EH (cell line): ENCODE measurements at places on chromosomes 1 and 21.

- DNase-seq, result peak; percentile 11
Observed at GRCh38 chr1:223556414-223557129, 108.9 kb downstream of the CAPN8 start.

GRCh38 chr1:8109216-8109615 lies 83.1 kb upstream of the ERRFI1 start:
- DNase-seq, result no peak

GRCh38 chr1:221897321-221897721 lies 155.4 kb upstream of the DUSP10 start:
- DNase-seq, result peak; percentile 92

DNA sequence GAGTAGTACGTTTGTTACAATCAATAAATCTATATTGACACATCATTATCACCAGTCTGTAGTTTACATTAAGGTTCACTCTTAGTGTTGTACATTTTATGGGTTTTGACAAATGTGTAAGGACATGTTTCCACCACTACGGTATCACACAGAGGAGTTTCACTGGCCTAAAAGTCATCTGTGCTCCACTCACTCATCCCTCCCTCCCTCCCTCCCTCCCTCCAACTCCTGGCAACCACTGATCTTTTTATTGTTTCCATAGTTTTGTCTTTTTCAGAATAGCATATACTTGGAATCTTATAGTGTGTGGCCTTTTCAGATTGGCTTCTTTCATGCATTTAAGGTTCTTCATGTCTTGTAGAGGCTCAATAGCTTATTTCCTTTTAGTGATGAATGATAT lies 44.1 kb upstream of the RHOU start:
- no peak for DNase-seq

- DNase-seq, result peak; percentile 53
Observed at GRCh38 chr1:53278298-53278725, 40.0 kb upstream of the MAGOH start.

- DNase-seq, result no peak
Observed at GRCh38 chr1:938711-939489, 15.2 kb downstream of the SAMD11 start.

GRCh38 chr21:45167796-45168222 lies 93.4 kb downstream of the ADARB1 start:
- peak; percentile 72 for DNase-seq

DNA sequence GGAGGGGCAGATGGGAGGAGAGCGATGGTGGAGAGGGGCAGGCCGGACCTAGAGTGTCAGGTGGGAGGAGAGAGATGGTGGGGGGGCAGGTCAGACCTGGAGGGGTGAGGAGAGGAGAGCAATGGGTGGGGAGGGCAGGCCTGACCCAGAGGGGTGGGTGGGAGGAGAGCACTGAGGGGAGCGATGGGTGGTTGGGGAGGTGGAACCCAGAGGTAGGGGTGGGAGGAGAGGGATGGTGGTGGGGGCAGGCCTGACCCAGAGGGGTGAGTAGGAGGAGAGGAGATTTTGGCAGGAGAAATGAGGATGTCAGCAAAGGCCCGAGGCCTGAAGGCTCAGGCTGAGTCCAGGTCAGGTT lies 157.3 kb upstream of the VAMP3 start:
- no peak for DNase-seq

GRCh38 chr1:179598631-179599030 lies 7.0 kb downstream of the TDRD5 start:
- DNase-seq, result no peak

GRCh38 chr21:45721671-45722070 lies 78.1 kb downstream of the PCBP3 start:
- DNase-seq, result no peak

DNA sequence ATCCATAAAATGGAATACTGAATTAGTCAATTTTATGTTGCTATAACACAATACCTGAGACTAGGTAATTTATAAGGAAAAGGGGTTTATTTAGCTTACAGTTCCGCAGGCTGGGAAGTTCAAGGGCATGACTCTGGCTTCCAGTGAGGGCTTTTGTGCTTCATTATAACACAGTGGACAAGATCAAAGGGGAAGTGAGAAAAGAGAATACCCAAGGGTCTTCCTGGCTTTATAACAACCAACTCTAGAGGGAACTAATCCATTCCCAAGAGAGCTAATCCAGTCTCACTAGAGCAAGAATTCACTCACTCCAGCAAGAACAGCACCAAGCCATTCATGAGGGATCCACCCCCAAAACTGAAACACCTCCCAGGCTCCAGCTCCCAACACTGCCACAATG lies 3.1 kb downstream of the KIFAP3 start:
- no peak for DNase-seq

DNA sequence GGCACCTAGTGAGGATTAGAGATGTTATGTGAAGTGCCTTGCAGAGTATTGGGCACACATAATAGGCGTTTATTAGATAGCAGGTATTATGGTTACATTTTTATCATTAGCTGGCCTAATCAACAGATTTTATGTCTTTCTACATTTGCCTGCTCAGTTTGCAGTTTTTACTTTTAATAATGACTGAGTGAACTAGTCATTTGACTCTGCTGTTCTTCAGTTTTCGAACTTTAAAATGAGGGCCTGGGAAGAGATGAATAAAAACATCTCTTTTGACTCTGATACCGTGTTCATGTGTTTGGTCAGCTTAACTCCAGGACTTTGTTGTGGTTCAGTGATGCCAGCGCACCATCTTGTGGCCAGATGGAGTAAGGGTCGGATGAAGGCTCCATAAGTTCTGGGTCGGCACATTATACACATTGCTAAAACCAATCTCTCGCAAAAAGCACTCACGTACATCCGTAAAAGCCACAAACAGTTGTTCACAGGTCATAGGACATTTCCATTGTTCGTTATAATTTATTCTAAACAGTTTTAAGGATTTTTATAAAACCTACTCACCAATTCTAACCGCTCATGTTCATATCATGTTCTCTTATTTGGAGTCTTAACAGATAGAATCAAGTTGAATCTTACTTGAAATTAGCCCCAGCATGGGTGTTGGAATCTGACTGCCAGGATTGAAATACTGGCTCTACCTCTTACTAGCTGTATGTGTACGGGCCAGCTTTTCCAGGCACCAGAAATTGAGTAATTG lies 78.4 kb upstream of the GPR88 start:
- DNase-seq, result peak; percentile 78

DNA sequence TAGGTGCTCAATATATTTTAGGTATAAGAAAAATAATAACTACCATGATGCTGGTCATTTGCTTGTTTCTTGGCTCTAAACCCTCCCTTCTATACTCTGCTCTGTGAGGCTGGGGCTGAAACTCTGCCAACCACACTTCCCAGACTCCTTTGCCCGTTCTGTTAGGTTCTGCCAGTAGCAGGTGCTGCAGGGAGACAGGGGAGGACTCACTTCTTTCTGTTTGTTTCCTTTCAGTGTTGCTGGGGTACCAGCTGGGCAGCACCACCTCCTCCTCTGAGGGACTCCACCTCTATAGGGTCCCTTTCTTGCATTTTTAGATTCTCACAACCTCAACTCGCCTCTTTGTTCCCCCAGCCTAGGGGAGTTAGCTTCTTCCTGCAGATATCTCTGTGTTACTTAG lies 17.0 kb upstream of the SH2D2A start:
- DNase-seq, result no peak

DNA sequence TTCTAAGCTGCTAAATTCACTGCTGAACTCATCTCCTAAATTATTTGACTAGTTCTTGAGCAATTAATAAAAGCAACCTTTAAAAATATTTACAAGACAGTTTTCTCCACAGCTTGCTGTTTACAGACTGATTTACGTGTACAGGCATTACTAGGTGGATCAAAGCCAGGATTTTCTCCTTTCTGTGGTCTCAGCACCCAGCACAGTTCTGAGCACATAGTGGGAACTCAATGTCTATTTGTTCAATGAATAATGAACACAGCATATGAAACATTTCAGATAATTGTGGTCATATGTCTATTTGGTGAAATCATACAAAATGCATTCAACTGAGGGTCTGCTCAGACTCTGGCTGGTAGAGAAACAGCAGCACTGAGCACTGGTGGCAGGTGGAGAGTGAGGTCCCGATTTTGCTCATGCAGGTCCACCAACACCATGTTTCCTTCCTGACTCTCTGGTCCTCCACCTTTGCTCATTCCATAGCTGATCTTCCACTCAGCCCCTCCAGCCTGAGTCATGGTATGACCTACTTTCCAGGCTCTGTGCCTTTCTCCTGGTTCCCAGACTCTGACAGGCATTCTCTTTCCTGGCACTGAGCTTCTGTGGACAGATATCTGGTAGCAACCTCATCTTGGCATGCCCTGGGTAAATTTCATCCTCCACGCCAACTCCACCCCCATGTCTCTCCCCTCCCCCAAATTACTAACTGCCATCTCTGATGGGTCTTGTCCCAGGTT lies 311.3 kb downstream of the TGFB2 start:
- peak; percentile 61 for DNase-seq

DNA sequence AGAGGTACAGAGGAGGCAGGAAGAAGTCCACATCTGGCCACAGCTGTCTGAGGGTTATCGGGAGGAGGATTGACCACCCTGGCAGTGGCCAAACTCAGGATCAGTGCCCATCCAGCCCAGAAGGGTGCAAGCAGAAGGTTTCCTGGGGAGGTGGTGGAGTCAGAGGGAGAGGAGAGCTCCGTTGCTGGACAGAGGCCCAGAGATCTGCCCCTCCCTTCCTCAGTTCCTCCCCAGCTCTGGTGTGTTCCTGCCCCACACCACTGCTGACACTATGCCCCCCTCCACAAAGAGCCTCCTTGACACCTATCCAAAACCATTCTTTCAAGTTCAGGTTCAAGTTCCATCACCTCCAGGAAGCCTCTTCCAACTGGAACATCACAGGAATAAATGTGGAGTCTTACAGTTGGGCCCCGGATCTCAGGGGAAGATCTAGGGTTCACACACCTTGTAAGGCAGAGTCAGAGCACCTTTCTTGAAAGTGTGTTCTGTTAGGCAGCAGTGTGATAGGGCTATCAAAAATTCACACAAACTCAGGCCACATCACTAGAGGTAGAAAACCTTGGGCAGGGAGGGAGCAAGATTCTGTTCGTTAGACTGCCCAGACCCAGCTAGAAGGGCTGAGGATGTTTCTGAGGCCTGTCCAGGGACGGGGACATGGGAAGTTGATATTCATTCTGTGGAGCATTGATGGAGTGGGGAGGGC lies 7.4 kb downstream of the LDLRAD1 start:
- no peak for DNase-seq

DNA sequence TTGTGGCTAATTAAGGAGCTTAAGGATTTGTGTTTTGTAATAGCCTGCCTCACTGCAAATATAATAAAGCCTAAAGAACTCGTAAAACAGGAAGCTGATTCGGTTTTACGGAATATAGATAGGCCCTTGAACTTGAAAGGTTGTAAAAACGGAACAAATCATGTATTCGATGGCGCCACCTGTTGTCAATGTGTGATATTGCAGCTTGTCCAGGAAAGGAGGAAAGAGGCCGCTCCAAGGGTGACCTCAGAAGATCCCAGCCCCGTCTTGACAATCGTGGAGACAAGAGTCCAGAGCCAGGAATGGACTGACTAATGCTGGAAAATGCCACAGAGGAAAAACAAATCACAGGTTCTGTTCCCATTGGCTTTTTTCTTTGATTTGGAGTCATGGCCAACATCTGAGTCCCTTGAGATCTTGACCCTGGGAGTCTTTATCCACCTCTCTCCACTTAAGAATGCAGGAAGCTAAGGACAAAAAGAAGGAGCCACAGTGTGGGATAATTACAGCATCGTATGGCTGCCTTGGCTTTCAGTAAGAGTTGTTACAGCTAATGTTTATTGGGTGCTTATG lies 7.0 kb upstream of the IGSF21 start:
- DNase-seq, result peak; percentile 62

DNA sequence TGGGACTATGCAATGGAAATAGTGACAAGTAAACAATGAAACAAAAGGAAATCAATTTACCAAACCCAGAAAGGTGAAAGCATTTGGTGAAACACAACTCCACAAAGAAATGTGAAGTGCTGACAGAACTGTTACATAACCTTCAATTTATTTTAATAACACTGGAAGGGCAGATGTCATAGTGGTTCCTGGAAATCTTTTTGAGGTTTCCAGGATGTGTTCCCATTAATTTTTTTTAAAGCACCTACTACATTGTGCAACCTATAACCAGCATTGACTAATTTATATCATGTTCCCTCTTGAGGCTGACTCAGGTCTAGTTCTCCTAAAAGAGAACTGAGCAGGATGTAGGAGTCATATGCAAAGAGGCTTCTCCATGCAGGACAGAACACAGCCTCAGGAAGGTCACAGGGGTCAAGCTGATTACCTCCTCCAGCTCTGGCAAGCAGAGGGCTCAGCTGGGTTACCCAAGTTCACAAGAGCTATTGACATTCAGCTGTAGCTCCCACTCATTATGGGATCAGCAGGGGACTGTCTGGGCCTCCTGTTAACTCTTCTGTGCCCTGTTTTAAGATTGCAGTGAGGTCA lies 157.1 kb upstream of the NRIP1 start:
- DNase-seq, result peak; percentile 27

GRCh38 chr1:5707566-5708345 lies 284.5 kb downstream of the NPHP4 start:
- DNase-seq, result no peak

DNA sequence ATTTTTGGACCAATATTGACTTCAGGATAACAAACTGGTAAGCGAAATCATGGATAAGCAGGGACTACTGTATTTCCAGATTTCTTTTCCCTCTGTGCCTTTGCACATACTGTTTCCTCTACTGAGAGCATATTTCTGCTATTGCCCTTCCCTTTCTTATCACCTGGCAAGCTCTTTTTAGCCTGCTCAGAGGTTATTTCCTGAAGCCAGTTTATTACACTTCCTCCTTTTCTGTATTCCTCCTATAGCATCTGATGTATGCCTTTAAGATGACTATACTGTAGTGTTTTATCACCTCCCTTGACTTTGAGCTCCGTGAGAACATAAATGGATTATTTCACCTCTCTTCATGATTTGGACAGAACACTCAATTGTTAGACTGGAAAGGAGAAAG lies 49.0 kb downstream of the MAGI3 start:
- DNase-seq, result no peak

DNA sequence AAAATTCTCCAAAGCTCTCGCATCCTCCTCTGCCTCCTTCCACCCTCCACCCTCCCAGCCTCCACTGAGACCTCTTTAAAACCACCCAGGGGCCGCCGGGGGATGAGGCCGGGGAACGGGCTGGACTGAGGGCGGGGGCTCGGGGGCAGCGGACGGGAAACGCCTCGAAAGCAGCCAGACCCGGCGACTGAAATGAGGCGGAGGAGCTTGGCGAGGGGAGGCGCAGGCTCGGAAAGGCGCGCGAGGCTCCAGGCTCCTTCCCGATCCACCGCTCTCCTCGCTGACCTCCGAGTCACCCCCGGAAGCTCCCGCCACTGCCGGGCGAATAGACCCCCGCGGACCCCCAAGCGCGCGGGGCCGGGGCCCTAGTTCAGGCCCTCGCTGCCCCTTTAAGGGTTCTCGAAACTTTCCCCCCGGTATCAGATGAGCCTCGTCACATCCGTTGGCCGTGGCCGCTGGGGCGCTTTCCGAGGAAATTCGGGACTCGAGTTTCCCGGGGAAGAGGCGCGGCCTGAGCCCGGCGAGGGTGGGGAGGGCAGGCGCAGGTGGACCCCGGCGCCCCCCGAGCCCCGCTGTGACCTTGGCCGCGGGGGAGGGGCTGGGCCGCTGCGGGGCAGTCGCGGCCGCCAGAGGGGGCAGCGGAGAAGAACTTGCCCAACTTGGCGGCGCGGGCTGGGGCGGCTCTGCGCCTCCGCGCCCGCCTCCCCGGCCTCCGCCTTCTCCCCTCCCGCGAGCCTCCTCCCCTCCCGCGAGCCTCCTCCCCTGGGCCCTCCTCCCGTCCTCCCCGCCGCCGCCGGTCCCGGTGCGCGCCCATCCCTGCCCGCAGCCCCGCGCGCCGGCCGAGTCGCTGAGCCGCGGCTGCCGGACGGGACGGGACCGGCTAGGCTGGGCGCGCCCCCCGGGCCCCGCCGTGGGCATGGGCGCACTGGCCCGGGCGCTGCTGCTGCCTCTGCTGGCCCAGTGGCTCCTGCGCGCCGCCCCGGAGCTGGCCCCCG lies at the start of gene BACE2:
Gene BACE2, plus strand, starts transcription at position 813 of the 995 bp plus-strand sequence. Its CDS starts 104 bp downstream, at position 917.
- DNase-seq, result peak; percentile 67
